ENCODE measurements at places on chromosomes 16 and 17. TPM values are rescaled to one million over a fixed set of nuclear protein-coding genes. Genes with fewer than 3 reads are reported as not detected.

Gene CBLN1
- total RNA-seq = not detected

DNA sequence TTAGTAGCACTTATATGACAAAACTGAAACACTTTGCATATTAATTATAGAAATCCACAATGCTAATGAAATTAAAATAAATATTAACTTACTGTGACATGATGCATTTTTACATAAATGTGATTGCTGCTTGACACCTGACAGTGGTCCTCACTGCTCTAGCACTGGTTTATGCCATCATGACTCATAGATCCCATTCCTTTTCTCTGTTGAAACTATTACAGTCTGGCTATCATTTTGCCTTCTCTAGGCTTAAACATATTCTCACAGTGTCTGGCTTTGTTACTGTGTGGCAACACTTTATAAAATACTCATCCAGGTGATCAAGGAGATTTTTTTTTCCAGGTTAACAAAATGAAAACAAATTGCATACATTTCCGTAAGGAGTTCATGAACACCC lies 108.0 kb downstream of the MRTFB start:
- H3K27ac ChIP-seq = no peak overlapping the region
- H3K4me3 ChIP-seq = no peak overlapping the region
- H3K27me3 ChIP-seq = no peaks in the 10 kb centered on the region
- no peaks in the 10 kb centered on the region for H3K36me3 ChIP-seq
- H3K4me1 ChIP-seq = peaks cover 6% of the 10 kb centered on the region

Gene SLFN12
- 10.4 TPM for total RNA-seq

- peaks cover 3% of the 10 kb centered on the region for H3K27me3 ChIP-seq
- H3K27ac ChIP-seq = no peak overlapping the region
- H3K4me3 ChIP-seq = no peak overlapping the region
- ATAC-seq = no peak
- peaks cover 27% of the 10 kb centered on the region for H3K36me3 ChIP-seq
These were observed 5.2 kb downstream of the SECTM1 start for GRCh38 chr17:82328141-82328993.

DNA sequence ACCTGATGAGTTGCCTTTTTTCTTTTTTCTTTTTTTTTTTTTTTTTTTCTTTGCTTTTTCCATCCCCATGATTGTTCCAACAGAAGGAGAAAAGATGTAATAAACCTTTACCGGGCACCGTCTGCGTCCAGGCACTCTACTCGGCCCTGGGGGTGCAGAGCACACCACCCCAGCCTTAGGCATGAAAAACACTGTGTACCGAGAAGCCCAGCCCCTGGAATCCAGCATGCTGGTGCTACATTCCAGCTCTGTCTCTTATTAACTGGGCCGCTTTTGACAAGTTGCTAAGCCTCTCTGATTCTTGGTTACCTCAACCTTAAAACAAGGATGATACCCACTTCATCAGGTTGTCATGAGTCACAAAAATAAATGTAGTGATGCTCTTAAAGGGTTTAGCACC lies 64.1 kb upstream of the HSBP1 start:
- no peak for ATAC-seq
- no peak overlapping the region for H3K27ac ChIP-seq
- H3K4me1 ChIP-seq = no peaks in the 10 kb centered on the region
- H3K27me3 ChIP-seq = peaks cover 9% of the 10 kb centered on the region
- no peak overlapping the region for H3K4me3 ChIP-seq

DNA sequence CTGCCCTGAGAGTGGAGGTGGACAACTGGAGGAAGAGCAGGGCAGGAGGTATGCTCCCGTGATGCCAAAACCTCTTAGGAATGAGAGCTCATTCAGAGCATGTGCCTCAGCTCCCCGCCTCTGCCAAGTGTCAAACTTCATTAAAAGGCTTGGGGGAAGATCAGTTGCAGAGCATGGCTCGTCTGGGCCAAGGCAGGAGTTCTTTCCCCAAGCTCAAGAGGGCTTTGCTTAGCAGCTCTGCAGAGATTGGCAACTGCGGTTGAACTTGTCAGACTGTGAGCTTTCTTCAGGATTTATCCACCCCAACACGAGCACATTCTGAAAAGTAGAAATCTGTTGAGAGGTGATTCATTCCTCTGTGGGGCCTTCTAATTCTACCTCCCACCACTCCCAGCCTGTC lies 248.1 kb downstream of the HS3ST3A1 start:
- ATAC-seq = no peak
- no peaks in the 10 kb centered on the region for H3K27me3 ChIP-seq
- H3K4me3 ChIP-seq = no peak overlapping the region
- H3K4me1 ChIP-seq = no peaks in the 10 kb centered on the region

- ATAC-seq = peak; percentile 56
- no peaks in the 10 kb centered on the region for H3K36me3 ChIP-seq
- H3K4me1 ChIP-seq = peaks cover 6% of the 10 kb centered on the region
- H3K27ac ChIP-seq = no peak overlapping the region
- H3K27me3 ChIP-seq = peaks cover 3% of the 10 kb centered on the region
These were observed 11.4 kb downstream of the CFAP97D1 start for GRCh38 chr17:43791589-43791988.

Gene RUNDC3A
- 0.41 TPM for total RNA-seq

- no peaks in the 10 kb centered on the region for H3K27me3 ChIP-seq
- peak; percentile 49 for ATAC-seq
- H3K36me3 ChIP-seq = peaks cover 71% of the 10 kb centered on the region
- H3K4me3 ChIP-seq = peak overlapping the region; percentile 82
These were observed 32.0 kb downstream of the KDM8 start for GRCh38 chr16:27235055-27235937.

DNA sequence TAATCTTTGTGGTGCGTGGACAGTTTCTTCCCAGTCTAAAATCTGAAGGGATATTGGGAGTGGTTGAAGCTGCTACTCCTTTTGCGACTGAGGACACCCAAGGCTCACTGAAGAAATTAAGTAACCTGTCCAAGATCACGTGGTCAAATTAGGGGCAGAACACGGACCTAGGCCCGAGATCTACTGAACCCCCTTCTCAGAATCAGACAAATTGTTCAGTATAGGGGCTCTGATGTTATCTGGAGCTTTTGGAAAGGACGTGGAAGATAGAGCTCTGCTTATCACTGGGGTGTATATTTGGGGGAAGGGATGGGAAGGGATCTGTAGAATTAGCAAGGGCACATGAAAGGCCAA lies 857 bp downstream of the TANGO6 start:
- H3K27ac ChIP-seq = peak overlapping the region; percentile 71
- peaks cover 11% of the 10 kb centered on the region for H3K36me3 ChIP-seq
- no peaks in the 10 kb centered on the region for H3K27me3 ChIP-seq
- H3K4me1 ChIP-seq = peaks cover 25% of the 10 kb centered on the region
- ATAC-seq = no peak
- peak overlapping the region; percentile 94 for H3K4me3 ChIP-seq

- peak overlapping the region; percentile 97 for H3K27ac ChIP-seq
- peak; percentile 57 for ATAC-seq
- H3K4me3 ChIP-seq = peak overlapping the region; percentile 95
- H3K36me3 ChIP-seq = peaks cover 9% of the 10 kb centered on the region
- H3K4me1 ChIP-seq = peaks cover under 1% of the 10 kb centered on the region
- no peaks in the 10 kb centered on the region for H3K27me3 ChIP-seq
These were observed 623 bp downstream of the MBTPS1 start for GRCh38 chr16:84115919-84116719.

Gene RAC3
- 6.6 TPM for total RNA-seq

GRCh38 chr17:48589831-48590606 lies at the start of gene HOXB3:
Gene HOXB3, minus strand, starts transcription at chr17:48590241. Its CDS starts 37,767 bp downstream, at chr17:48552474.
- H3K27me3 ChIP-seq = peaks cover 66% of the 10 kb centered on the region
- ATAC-seq = no peak
- no peaks in the 10 kb centered on the region for H3K36me3 ChIP-seq
- no peak within 1 kb of the TSS for H3K27ac ChIP-seq
- no peak within 1 kb of the TSS for H3K4me3 ChIP-seq

GRCh38 chr17:3893003-3893719 lies at the start of gene CAMKK1:
Gene CAMKK1, minus strand, starts transcription at chr17:3893053. Its CDS starts 7,366 bp downstream, at chr17:3885687.
- ATAC-seq = peak; percentile 91
- H3K4me1 ChIP-seq = peaks cover 20% of the 10 kb centered on the region
- no peaks in the 10 kb centered on the region for H3K27me3 ChIP-seq
- H3K36me3 ChIP-seq = no peaks in the 10 kb centered on the region

Gene CASKIN2
- total RNA-seq = 5.4 TPM

DNA sequence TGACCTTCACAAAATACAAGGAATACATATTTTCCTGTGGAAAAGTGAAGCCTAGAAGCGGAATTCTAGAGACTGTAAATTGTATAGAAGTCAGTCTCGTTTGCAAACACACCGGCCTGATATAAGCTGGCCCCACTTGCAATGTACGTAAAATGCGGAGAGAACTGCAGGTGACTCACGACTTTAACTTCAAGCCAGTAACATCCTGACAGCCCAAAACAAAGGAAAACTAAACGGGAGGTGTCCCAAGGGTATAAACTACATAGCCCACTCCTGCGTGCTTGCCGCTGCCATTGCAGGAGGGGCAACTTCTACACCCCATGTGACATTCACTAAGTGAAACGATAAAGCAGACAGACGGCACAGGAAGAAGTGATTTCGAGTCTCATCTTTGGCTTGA lies 101.6 kb downstream of the CYTH1 start:
- no peaks in the 10 kb centered on the region for H3K4me1 ChIP-seq
- no peak overlapping the region for H3K4me3 ChIP-seq
- peaks cover 100% of the 10 kb centered on the region for H3K36me3 ChIP-seq
- H3K27me3 ChIP-seq = no peaks in the 10 kb centered on the region
- ATAC-seq = no peak
- H3K27ac ChIP-seq = no peak overlapping the region

GRCh38 chr16:67161595-67162058 lies 1.9 kb downstream of the FBXL8 start:
- no peak overlapping the region for H3K27ac ChIP-seq
- peak overlapping the region; percentile 94 for H3K4me3 ChIP-seq
- H3K36me3 ChIP-seq = peaks cover 80% of the 10 kb centered on the region
- no peak for ATAC-seq
- peaks cover 23% of the 10 kb centered on the region for H3K4me1 ChIP-seq

DNA sequence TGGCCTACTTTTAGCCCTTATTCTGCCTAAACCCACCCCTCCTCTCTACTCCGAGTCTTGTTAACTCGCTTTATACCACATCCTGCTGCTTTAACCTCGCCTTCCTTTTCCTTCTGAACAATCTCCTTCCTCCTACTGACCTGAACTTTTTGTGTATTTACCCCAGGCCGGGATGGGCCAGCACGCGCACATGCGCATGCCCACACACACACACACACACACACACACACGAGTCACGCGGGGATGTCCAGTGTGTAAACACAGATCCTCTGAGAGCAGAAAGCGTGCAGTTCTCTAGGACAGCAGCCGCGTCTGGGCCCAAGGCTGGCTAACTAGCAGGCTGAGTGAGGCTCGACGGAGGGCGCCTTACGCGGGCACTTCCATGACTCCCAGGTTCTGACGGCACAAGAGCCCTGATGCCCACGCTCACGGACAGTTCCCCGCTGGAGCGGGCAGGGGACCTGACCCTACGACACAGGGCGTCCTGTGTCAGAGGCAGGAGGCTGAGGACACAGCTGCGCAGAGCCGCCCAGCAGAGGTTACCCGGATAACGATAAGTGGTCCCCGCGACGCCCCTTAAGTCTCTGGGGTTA lies 610 bp downstream of the PIK3R5 start:
- H3K36me3 ChIP-seq = peaks cover 56% of the 10 kb centered on the region
- peak overlapping the region; percentile 98 for H3K27ac ChIP-seq
- H3K27me3 ChIP-seq = no peaks in the 10 kb centered on the region
- peak; percentile 49 for ATAC-seq

DNA sequence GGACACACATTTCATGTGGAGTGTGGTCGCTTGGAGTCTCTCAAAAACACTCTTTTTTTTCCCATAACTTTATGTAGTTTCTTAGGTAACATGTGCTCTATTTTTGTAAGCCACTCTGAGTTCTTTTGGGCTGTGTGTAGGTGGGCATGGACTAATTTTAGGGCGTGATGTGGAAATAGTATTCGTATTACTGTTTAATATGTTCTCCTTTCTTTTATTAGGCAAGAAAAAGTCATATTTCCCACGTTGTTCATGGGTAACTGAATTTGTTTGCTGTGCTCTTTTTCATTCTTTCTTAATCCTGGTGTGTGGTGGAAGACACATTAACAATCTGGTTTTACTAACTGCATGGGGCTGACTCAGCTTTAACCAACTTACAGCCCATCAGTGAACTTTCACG lies 27.4 kb downstream of the NDEL1 start:
- H3K4me1 ChIP-seq = peaks cover 8% of the 10 kb centered on the region
- no peak for ATAC-seq
- no peak overlapping the region for H3K4me3 ChIP-seq
- peaks cover 99% of the 10 kb centered on the region for H3K36me3 ChIP-seq

Gene ETV4
- total RNA-seq = 0.56 TPM

Gene USP22
- 136 TPM for total RNA-seq

- ATAC-seq = no peak
- H3K4me3 ChIP-seq = no peak overlapping the region
- H3K27ac ChIP-seq = no peak overlapping the region
- no peaks in the 10 kb centered on the region for H3K4me1 ChIP-seq
- peaks cover 28% of the 10 kb centered on the region for H3K27me3 ChIP-seq
These were observed 102.0 kb downstream of the SOX9 start for GRCh38 chr17:72222661-72223380.

- H3K27me3 ChIP-seq = no peaks in the 10 kb centered on the region
- H3K27ac ChIP-seq = peak overlapping the region; percentile 96
- peak overlapping the region; percentile 97 for H3K4me3 ChIP-seq
- H3K4me1 ChIP-seq = peaks cover 8% of the 10 kb centered on the region
- no peak for ATAC-seq
These were observed 957 bp downstream of the VPS25 start for GRCh38 chr17:42774066-42774745.

GRCh38 chr16:86516623-86517003 lies 6.3 kb downstream of the FOXF1 start:
- H3K4me3 ChIP-seq = no peak overlapping the region
- H3K27ac ChIP-seq = no peak overlapping the region
- H3K4me1 ChIP-seq = no peaks in the 10 kb centered on the region
- ATAC-seq = no peak

DNA sequence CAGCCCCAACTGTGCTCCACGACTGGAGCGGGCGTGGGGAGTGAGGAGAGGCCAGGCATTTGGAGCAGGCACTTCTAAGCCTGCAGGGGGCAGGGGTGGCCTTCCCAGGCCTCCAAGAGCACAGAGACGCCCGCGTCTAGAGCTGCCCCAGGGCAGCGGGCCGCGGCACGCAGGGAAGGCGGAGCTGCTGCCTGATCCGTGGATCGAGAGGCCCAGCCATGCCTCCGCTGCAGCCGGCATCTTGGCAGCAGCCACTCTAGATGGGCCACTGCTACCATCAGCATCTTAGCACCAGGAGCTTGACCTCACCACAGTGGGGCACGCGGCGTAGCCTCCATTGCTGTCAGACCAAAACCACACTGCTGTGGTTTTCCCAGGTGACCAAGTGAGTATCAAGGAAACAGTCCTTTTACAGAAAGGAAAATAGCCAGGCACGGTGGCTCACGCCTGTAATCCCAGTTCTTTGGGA lies 20.4 kb upstream of the WDR45B start:
- no peak overlapping the region for H3K4me3 ChIP-seq
- peak; percentile 86 for ATAC-seq
- no peaks in the 10 kb centered on the region for H3K27me3 ChIP-seq

Gene MPV17L
- total RNA-seq = not detected

All from activated T-helper 17 cell treated with anti-CD3 and anti-CD28 coated beads, Interleukin-2, amount 50 U/mL, for 72 hours (primary cell).